Osteoblast (primary cell): ENCODE measurements at places on chromosomes 3 and 15. TPM values are rescaled to one million over a fixed set of nuclear protein-coding genes. Genes with fewer than 3 reads are reported as not detected.

DNAH12 gene
- total RNA-seq = under 0.01 TPM in 2 replicates

ANO10 gene
- total RNA-seq = 55.7 and 56.9 TPM in 2 replicates

HRG gene
- not detected in 2 replicates for total RNA-seq

TF gene
- total RNA-seq = 0.36 and 0.88 TPM in 2 replicates

SCN11A gene
- under 0.01 TPM in 1 of 2 replicates, not detected in the other for total RNA-seq

PYGO1 gene
- 15.6 and 18.0 TPM in 2 replicates for total RNA-seq

ZFYVE19 gene
- total RNA-seq = 17.4 and 18.0 TPM in 2 replicates

EIF4G1 gene
- total RNA-seq = 215 and 245 TPM in 2 replicates

GP9 gene
- total RNA-seq = not detected in 2 replicates

GOLGA6B gene
- not detected in 2 replicates for total RNA-seq

CCR9 gene
- not detected in 2 replicates for total RNA-seq

ARNT2 gene
- 26.2 and 30.0 TPM in 2 replicates for total RNA-seq

GOLGA8T gene
- not detected in 2 replicates for total RNA-seq

CPLX3 gene
- not detected in 2 replicates for total RNA-seq

SYNPR gene
- not detected in 2 replicates for total RNA-seq

IL5RA gene
- total RNA-seq = not detected in 2 replicates

SKOR1 gene
- total RNA-seq = 0.29 and 0.36 TPM in 2 replicates

DTX3L gene
- 30.6 and 33.7 TPM in 2 replicates for total RNA-seq

TMEM89 gene
- 0.59 TPM in 1 of 2 replicates, not detected in the other for total RNA-seq

XCR1 gene
- total RNA-seq = not detected in 2 replicates

ARGFX gene
- total RNA-seq = not detected in 2 replicates

IQCH gene
- total RNA-seq = 4.7 and 5.8 TPM in 2 replicates

CAMP gene
- not detected in 2 replicates for total RNA-seq

PTX3 gene
- 537 and 689 TPM in 2 replicates for total RNA-seq

TRAIP gene
- 1.4 and 2.4 TPM in 2 replicates for total RNA-seq

KNL1 gene
- 3.5 and 3.6 TPM in 2 replicates for total RNA-seq

MAP6D1 gene
- total RNA-seq = 0.59 and 2.2 TPM in 2 replicates

CEP70 gene
- 36.5 and 51.0 TPM in 2 replicates for total RNA-seq

LEKR1 gene
- total RNA-seq = 0.36 and 1.5 TPM in 2 replicates

TNFAIP8L3 gene
- 8.3 and 11.2 TPM in 2 replicates for total RNA-seq

RTP3 gene
- not detected in 2 replicates for total RNA-seq

ZMYND10 gene
- total RNA-seq = 0.88 and 2.9 TPM in 2 replicates

KCNAB1 gene
- under 0.01 and 0.36 TPM in 2 replicates for total RNA-seq

TM4SF1 gene
- 209 and 210 TPM in 2 replicates for total RNA-seq

TNNC1 gene
- total RNA-seq = 0.29 and 0.36 TPM in 2 replicates

P2RY14 gene
- not detected in 2 replicates for total RNA-seq

PIERCE2 gene
- total RNA-seq = 3.6 and 5.3 TPM in 2 replicates

TGM5 gene
- not detected in 2 replicates for total RNA-seq

PARP15 gene
- 3.2 and 3.6 TPM in 2 replicates for total RNA-seq

CNTN3 gene
- total RNA-seq = 0.29 and 0.36 TPM in 2 replicates

PRR20G gene
- not detected in 2 replicates for total RNA-seq

SI gene
- total RNA-seq = not detected in 2 replicates

CA12 gene
- 107 and 114 TPM in 2 replicates for total RNA-seq

PRTG gene
- total RNA-seq = 4.7 and 5.6 TPM in 2 replicates

HTR3E gene
- not detected in 2 replicates for total RNA-seq

CSNK1G1 gene
- total RNA-seq = 34.0 and 35.4 TPM in 2 replicates

P4HTM gene
- 31.8 and 32.4 TPM in 2 replicates for total RNA-seq

NRROS gene
- 0.72 and 1.2 TPM in 2 replicates for total RNA-seq
